ENCODE measurements at places on chromosomes 11 and 22. TPM values are rescaled to one million over a fixed set of nuclear protein-coding genes. Genes with fewer than 3 reads are reported as not detected.

The MMP8 gene
- total RNA-seq, result not detected

The MYRF gene
- 0.97 TPM for total RNA-seq

The OR2AT4 gene
- total RNA-seq, result not detected

The CELSR1 gene
- total RNA-seq, result 0.15 TPM

The SIPA1 gene
- total RNA-seq, result 42.1 TPM

The SLC5A4 gene
- 1.1 TPM for total RNA-seq

The SYNGR1 gene
- total RNA-seq, result 2.6 TPM

The APOA1 gene
- total RNA-seq, result not detected

The XKR3 gene
- total RNA-seq, result not detected

The SREBF2 gene
- 39.5 TPM for total RNA-seq

The ART5 gene
- total RNA-seq, result not detected

The VWCE gene
- total RNA-seq, result 1.6 TPM

The OR2D2 gene
- total RNA-seq, result 0.32 TPM

The OR4C5 gene
- not detected for total RNA-seq

The MOV10L1 gene
- total RNA-seq, result 14.9 TPM

The ADAMTS8 gene
- not detected for total RNA-seq

The RAB36 gene
- 1.6 TPM for total RNA-seq

The TSPO gene
- 510 TPM for total RNA-seq

The SUSD2 gene
- under 0.01 TPM for total RNA-seq

The KRTAP5-10 gene
- not detected for total RNA-seq

The HOATZ gene
- not detected for total RNA-seq

The OTOG gene
- not detected for total RNA-seq

Measured in epithelial cell of umbilical artery (primary cell).